Right cardiac atrium (tissue), 5 donors: ENCODE measurements at places on chromosomes 5 and 9.

GRCh38 chr5:76920491-76920890 is 32.4 kb upstream of the CRHBP start:
- no peak for DNase-seq

- DNase-seq = no peak
Measured at GRCh38 chr5:151449839-151450238, 2.4 kb downstream of the SLC36A1 start.

DNA sequence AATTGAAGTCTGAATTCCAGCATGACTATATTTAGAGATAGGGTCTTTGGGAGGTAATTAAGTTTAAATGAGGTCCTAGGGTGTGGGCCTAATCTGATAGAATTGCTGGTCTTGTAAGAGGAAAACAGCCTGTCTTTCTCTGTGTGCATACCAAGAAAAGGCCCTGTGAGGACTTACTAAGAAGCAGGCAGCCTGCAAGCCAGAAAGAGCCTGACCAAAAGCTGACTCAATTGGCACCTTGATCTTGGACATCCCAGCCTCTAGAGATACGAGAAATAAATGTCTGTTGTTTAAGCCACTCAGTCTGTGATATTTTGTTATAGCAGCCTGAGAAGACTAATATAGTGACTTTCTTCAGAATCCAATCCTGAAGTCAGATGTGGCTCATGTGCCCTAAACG is 14.6 kb downstream of the ARL14EPL start:
- DNase-seq = no peak

DNA sequence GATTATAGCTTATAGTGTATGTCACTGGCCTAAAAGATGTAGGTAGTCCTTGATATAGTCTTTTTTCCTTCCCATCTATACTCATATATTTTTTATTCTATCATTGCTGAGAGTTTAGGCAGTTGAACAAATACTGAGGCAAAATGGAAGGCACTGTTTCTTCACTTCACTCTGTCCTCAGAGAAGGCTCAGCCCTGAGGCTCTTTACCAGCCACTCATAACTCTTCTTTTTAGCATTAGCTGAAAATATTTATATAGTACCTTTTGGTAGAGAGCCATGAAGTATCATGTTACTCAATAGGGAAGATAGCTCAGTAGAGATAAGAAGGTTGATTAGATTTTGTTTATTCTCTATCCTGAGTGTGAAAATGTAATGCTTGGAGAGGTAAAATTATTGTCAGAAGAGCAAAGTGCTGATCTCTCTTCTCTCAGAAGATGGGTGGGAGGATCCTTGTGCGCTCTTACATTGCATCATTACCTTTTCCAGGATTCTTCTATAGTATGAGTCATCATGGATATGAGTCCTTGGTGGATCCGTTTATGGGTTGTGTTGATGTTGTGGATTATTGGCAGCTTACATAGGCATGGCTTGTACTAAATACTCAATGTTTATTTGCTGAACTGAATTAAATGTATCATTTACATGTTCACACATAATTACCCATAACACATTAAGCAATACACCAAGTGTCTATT is 88.1 kb downstream of the ANXA1 start:
- no peak for DNase-seq

- no peak for DNase-seq
Measured at GRCh38 chr9:79371948-79372555, 199.7 kb upstream of the TLE4 start.

GRCh38 chr9:134134949-134135342 is 936 bp upstream of the WDR5 start:
- DNase-seq = no peak

DNA sequence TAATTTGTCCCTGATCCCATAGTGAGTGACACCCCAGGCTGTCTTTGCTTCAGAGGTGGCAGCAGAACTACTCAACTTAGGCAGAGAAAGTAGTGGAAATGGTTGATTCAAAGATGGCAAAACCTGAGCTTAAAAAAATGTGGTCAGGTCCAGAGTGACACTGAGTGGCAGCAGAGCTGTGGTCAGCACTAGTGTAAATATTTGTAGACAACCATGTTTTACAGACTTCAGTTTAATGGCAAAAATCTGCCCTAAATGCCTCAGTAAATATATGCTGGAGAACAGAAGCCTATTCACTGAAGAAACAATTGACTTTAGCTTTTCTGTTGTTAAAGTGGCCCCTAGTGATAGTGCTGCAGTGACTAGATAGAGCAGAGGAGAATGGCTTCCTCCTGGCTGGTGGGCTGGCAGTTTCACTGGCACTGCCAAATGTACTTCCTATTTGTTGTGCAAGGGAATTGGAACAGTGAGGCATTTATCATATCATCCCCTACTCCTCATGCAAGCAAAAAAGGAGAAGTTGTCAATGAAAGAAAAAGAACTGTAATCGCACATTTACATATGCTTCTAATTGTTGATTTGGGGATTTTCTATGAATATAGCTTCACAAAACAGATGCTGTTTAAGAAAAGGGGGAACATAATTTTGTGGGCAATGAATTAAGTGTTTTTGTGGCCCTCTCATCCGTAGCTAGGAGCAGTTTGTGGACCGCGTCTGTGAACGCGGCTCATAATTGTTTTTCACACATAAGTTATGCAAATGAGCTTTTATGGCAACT is 12.0 kb downstream of the PBX3 start:
- DNase-seq = no peak

DNA sequence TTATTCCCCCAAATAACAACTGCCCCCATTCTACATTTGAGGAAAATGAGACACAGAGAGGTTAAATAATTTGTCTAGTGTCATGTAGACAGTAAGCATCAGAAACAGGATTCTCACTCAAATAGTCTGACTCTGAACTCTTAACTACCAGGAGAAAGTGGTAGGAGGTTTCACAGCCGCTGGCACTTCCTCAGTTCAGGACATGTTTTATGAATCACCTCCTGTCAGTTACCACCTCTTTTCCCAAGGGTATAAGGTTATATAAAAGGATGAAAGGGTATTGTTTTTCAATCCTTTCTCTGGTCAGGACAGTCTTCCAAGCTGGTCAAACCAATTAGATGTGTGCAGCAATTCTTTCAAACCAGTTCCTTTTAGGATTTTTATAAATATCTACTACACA is 52.1 kb downstream of the TSSK1B start:
- no peak for DNase-seq

GRCh38 chr5:164300295-164300694 is 794.9 kb downstream of the MAT2B start:
- no peak for DNase-seq

GRCh38 chr5:155366096-155366495 is 352.5 kb downstream of the KIF4B start:
- no peak for DNase-seq
